SK-N-DZ (cell line): ENCODE measurements at places on chromosomes 11 and 22.

DNA sequence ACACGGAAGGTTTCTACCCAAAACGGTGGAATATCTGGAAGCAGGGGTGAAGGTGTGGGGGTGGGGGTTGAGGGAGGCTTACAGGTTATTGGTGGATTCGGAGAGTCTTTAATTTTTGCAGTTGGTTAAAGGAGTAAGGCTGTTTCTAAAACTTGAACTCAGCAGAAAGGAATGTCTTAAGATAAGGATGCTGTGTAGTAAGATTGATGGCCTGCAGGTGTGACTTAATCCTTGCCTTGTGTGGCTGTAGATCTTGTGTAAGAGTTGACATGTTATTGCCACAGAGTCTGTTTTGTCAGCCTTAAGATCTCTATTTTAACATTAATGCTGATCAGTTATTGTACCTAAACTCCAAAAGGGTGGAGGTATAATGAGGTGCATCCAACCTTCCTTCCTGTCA, 16.4 kb upstream of the OR6M1 start:
- no peak for DNase-seq

DNA sequence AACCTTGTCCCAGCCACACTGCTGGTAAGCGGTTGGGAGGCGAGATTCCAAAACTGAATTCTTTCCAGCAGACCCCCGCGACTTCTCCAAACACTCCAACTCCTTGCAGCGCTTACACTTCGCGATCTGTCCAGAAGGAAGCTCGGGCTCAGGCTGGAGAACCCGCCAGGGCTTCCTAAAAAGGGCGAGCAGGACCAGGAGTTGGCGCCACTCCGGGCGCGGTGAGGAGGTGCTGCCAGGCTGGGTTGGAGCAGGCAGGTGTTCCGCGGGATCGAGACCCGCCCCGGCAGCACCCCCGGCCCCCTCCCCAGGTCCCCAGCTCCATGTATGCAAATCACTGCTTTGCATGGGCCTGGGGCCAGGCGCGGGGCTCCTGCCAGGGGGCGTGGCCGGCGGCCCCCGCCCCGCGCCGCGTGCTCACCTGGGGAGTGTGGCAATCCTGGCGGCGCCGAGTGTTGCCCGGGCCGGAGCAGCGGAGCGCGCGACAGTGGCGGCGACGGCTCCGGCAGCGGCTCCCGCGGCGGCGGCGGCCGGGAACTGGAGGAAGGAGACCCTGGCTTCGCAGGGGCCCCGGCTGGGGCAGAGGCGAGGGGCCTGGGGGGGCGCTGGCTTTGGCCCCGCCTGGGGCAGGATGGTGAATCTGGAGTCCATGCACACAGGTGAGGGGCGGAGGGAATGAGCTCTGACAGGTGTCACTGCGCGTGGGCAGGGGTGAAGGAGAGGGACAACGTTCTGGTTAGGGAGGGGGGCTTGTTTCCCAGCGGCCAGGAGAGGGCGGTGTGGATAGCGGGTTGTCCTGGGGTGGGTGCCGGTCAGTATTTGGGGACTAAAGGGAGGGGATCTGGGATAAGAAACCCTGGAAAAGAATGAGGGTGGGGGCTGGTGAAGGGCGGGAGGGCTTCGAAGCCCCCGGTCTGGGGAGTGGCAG, at the start of gene POU2F3:
Gene POU2F3 (plus strand): TSS at position 428 of the 928 bp plus-strand sequence. CDS start 204 bp downstream, at position 632.
- DNase-seq, result no peak

GRCh38 chr22:35944458-35944857, 84.2 kb downstream of the RBFOX2 start:
- DNase-seq, result no peak

GRCh38 chr22:26894766-26895485, 237.5 kb downstream of the MIAT start:
- no peak for DNase-seq

- no peak for DNase-seq
Measured at GRCh38 chr11:96219981-96220623, 122.9 kb downstream of the MAML2 start.

DNA sequence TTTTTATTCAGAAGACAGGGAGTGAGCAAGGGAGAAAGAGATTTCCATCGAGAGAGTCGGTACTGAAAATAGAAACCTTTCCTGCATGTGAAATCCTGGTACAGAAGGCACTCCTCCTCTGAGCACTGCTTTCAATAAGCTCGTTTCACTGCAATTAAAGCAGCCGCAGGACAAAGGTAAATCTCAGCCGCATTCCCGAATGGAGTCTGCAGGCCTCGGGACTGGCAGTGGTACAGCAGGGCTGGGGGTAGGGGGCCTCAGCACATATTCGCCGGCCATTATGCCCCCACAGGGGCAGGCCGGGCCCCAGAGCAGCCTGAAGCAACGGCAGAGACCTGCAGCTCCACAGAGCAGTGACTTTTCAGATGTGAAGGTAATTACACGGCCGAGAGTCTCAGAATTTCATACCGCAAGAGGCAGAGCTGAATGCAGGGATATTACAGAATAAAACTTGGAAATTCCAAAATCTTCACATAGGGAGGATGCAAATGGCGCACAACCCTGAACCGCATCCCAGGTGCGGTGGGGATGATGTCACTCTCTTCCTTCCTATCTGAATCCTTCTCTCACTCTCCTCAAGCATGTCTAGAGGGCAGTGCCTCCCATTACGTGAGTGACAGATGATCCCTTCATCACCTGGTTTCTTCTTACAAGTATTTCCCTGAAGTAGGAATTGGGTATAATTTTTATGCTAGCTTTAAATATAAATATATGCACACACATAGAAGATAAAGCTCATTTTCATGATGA, 622.1 kb downstream of the OPCML start:
- no peak for DNase-seq

DNA sequence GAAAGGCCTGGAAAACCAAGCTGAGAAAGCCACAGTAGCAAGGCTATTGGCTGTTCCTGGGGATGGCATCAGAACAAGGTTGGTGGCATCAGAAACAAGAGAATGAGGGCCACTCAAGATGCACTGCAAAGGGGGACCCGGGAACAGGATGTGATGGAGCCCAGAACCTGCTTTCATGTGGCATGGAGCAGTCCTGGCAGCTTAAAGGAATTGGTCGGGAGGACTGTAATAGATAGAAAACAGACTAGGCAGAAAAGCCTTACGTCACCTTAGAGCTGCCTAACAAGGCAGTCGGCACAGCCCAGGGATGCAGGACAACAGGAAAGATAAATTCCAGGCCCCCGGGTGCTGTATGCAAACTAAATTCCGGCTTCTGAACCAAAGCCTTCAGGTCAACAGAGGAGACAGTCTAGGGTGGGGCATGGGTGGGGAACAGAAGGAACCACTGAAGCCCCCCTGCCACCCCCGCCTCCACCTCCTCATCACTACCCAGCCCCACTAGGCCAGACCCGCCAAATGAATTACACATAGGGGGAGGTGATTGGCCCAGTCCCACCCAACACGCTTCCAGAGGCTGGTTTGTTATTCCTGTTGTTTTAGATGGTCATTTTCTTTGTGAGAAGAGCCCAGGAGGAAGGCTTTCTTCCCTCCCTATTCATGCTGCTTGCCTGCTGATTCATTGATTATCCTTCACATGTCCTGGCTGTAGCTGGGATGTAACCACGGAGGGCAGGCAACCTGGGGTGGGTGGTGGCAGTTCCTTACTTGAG, 25.7 kb upstream of the LRRC55 start:
- DNase-seq, result no peak

- no peak for DNase-seq
Measured at GRCh38 chr22:42873356-42873755, 16.3 kb upstream of the ARFGAP3 start.
